Activated CD4-positive, alpha-beta T cell treated with anti-CD3 and anti-CD28 coated beads, Interleukin-2, amount 50 U/mL, for 16 hours (primary cell): ENCODE measurements at places on chromosomes 6 and 20.
A peak's percentile ranks its signal among the peaks of the same experiment; 100 is the strongest.

GRCh38 chr6:80181352-80182081 is 75.0 kb downstream of the BCKDHB start:
- no peak for DNase-seq

DNA sequence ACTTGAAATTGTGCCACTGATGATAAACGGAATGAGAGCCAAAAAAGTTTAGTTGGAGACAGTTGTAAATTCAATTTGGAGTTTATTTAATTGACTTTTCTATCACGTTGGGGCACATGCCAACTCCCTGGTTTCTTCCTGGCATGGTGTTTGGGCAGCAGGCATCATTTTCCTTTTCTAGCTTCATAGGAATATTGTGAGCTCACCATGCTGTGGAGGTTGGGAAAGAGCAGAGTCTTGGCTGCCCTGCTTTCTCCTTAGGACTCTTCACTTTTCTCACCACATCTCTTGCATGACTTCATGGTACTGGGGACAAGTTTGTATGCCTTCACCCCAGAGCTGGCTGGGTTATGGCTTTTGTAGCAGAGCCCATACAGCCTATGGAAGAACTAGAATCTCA is 6.4 kb downstream of the SCAND1 start:
- DNase-seq, result no peak

DNA sequence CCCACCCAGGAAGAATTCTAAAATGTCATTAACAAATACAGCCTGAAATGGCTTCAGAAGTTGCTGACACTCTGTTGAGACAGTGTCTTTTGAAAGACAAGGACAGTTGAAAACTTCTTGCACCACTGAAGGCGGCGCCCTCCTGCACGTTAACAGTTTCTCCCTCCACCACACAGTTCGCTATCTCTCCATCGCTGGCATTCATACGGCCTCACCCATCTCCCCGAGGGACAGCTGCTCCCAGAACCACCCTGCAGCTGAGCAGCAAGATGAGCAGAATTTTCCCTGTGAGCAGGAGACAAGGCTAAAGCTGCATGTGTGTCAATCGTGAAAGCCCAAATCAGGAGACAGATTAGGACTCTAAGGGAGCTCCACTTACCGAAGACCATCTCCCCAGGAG is 113.3 kb downstream of the LY86 start:
- DNase-seq, result no peak

- DNase-seq, result no peak
These were observed 68.0 kb downstream of the SLC35F1 start for GRCh38 chr6:117974914-117975627.

GRCh38 chr6:114796576-114796975 is 453.8 kb upstream of the HS3ST5 start:
- no peak for DNase-seq

- DNase-seq, result no peak
These were observed 228.5 kb downstream of the ZMYND8 start for GRCh38 chr20:47127999-47128398.

- DNase-seq, result no peak
These were observed 91.9 kb upstream of the CLDN20 start for GRCh38 chr6:155171747-155172449.

GRCh38 chr6:43843669-43844171 is 73.7 kb downstream of the VEGFA start:
- no peak for DNase-seq

DNA sequence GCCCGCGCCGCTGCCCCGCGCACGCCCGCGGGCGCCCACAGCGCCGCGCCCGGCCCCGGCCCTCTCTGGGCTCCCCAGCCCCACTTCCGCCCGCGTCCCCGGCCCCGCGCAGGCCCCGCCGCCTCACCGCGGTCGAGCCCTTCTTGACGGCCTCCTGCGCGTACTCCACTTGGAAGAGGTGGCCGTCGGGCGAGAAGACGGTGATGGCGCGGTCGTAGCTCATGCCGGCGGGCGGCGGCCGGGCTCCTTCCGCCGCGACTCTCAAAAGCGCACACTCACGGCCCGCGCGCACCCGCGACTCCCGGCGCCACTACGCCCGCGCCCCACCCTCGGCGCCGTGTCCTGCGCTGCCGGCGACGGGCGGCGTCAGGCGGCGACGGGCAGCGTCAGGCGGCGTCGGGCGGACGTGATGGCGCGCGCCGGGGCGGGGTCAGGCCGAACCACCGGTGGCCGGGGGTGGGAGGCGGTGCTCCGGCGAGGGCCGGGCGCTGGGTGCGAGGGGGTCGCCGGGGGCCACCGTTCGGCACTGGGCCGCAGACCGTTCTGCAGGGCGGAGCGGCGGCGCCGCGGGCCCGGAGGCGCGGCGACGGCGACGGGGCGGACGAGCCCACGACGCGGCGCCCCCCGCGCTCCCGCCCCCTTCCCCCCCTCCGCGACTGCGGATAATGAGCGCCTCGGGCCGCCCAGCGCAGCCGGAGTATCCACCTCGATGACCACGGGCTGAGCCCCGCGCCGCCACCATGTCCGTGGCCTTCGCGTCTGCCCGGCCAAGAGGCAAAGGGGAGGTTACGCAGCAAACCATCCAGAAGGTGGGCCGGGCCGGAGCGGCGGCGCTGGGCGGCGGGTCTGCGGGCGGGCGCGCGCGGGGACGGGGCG is at the start of the genes PSMA7 and SS18L1:
PSMA7 (minus strand) TSS at position 314 of the 876 bp plus-strand sequence; CDS start at position 223, 91 bp downstream.
SS18L1 (plus strand) TSS at position 689 of the 876 bp plus-strand sequence; CDS start at position 741, 52 bp downstream.
- peak; percentile 85 for DNase-seq

- DNase-seq, result no peak
These were observed 1.1 kb downstream of the SLC44A4 start for GRCh38 chr6:31877651-31878161.

DNA sequence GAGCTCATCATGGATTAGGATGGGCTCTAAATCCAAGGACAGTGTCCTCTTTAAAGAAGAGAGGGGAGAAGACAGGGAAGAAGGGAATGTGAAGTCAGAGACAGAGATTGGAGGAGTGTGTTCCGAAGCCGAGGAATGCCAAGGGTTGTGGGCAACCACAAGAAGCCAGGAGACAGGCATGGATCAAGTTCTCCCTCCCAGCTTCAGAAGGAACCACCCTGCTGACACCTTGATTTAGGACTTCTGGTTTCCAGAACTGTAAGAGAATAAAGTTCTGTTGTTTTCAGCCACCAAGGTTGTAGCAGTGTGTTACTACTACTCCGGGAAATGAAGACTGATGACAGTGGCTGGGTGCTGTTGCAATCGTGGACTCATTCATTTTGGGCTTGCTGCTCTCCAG is 120.1 kb downstream of the RPS12 start:
- DNase-seq, result no peak

DNA sequence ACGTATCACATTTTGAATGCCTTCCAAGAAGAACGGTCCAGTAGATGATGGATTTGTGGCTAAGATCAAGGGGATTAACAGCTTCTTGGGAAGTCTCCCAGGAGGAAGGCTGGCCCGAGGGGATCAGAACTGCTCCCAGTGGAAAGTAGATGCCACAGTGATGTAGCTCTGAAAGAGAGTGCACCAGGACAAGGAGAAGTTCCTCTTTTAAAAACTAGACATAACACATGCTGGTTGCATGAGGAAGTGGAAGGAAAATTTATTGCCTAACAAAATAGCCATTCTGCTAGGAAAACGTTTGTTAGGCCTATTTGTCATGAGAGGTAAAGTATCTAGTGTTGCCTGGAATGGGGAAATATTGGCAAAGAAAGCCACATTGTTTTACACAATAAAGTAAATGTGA is 87.8 kb downstream of the CDH26 start:
- DNase-seq, result no peak

GRCh38 chr20:60139663-60140446 is 181.6 kb downstream of the CDH26 start:
- DNase-seq, result no peak

GRCh38 chr6:26243752-26244151 is 121.2 kb upstream of the BTN3A2 start:
- DNase-seq, result no peak

DNA sequence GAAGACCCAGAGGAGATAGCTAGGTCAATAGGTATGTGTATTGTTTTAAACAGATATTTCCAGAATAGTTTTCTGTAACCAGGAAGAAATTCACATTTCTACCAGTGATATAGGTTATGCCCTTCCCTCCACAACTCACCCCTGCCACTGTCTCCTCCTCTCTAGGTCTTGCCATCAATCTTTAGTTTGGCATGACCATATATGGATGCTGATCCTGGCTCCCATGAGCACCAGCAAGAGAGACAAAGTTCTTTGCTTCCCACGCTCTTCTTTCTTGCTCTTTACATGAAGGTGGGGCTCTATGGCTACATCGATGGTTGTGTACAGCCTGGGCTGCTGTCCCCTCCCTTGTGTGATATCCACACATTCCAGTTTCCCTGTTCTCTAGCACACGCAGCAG is 459.4 kb upstream of the ID4 start:
- no peak for DNase-seq

DNA sequence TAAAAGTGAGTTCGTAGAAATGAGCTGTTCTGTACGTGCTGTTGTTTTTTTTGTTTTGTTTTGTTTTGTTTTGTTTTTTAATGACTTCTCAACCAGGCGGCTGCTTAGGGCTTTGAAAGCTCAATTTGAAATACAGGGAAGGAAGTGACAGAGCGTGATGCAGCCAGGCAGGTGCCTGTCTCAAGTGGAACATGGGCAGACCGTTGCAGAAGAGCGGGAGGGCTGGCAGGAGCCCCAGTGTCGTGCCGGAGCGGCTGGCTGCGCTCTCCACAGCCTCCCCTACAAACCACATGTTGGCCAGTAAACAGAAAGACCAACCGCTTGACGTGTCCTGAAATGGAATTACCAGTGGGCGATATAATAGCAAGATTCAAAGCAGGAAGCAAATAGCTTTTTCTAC is 164.9 kb upstream of the RREB1 start:
- peak; percentile 1 for DNase-seq

- no peak for DNase-seq
These were observed 36.8 kb downstream of the KIAA1755 start for GRCh38 chr20:38223743-38224100.

GRCh38 chr6:31209137-31209536 is 38.7 kb upstream of the POU5F1 start:
- no peak for DNase-seq

DNA sequence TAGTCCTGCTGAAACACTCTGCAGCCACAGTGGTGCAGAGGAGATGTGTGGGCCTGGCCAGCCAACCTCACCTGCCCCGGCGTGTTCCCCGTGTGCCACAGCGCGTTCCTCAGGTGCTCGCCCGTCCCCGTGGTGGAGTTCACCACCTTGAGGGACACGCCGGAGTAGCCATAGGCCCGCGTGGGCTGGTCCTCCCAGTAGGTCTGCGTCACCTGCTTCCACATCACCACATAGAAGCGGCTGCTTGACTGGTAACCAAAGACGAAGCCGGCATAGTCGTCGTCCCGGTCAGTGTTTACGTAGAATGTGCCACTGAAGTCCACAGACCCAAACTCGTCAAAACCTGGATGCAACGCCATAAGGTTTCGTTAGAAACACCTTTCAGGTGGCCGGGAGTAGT is 31.5 kb downstream of the THBS2 start:
- no peak for DNase-seq

- DNase-seq, result no peak
These were observed 24.5 kb downstream of the DHX35 start for GRCh38 chr20:38986663-38987062.

DNA sequence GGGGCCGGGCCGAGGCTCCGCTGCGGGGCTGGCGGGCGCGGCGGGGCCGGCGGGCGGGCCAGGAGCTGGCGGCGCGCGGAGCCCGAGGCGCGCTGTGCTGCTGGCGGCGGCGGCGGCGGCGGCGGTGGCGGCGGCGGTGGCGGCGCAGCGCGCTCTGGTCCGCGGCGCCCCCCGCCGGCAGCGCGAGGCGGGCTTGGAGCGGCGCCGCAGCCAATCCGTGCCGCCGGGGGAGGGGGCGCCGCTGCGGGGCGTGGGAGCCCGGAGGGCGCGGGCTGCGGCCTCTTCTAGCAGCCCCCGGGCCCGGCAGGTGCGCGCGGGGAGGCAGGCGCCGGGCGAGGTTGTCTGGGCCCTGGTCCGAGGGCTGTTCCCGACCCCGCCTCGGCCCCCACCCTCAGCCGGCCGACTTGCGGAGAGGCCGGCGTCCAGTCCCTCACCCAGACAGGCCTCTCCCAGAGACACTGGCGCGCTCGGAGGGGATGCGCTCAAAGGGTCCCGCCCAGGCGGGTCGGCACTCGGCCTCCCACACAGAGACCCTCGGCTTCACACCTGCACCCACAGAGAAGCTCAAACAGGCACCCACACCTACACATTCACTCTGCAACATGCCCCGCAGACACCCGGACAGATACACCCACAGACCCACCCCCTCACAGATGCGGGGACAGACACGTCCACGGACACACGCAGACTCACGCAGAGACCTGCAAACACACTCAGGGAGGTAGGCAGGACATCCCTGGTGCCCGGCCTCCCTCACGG is at the start of gene RIMS4:
RIMS4 (minus strand) TSS at position 156 of the 759 bp plus-strand sequence. CDS start 275 bp downstream, outside the sequence.
- DNase-seq, result no peak

GRCh38 chr20:13788167-13788834 is 3.5 kb downstream of the NDUFAF5 start:
- DNase-seq, result peak; percentile 52

DNA sequence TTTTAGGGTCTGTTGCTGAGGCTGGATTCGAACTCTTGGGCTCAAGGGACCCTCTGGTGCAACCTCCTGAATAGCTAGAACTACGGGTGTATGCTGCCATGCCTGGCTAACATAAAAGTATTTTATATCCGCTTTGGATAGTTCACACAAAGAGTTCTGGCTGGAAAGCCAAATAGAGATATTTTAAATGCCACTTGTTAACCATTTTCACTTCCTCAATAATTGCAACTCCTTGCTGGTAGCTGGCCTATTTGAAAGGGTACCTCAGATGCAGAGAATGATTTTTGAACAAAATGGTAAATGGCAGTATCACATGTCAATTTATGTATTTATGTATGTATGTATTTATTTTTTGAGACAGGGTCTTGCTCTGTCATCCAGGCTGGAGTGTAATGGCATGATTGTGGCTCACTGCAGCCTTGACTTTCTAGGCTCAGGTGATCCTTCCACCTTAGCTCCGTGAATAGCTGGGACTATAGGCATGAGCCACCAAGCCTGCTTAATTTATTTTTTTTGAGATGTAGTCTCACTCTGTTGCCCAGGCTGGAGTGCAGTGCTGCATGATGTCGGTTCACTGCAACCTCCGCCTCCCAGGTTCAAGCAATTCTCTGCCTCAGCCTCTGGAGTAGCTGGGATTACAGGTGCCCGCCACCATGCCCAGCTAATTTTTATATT is 12.9 kb upstream of the JARID2 start:
- no peak for DNase-seq

DNA sequence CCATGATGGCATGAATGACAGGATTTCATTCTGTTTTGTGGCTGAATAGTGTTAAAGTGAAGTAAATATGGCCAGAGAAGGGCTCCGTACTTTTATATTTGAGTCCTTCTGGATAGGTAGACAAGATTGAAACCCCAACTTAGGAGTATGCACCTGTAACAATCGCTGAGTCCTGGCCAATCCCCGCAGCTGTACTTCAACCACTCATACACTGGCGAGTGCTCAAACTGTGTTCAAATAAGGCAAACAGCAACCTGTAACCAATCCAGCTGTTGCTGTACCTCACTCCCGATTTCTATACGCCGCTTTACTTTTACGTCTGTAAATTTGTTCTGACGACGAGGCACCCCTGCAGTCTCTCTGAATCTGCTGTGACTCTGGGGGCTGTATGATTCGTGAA is 6.7 kb downstream of the TTLL2 start:
- no peak for DNase-seq

- DNase-seq, result no peak
These were observed 10.8 kb upstream of the ECT2L start for GRCh38 chr6:138785079-138785478.

- DNase-seq, result no peak
These were observed 25.4 kb downstream of the ZFP64 start for GRCh38 chr20:52166150-52166549.
